ENCODE measurements at places on chromosomes 4 and X. TPM values are rescaled to one million over a fixed set of nuclear protein-coding genes. Genes with fewer than 3 reads are reported as not detected.

DNA sequence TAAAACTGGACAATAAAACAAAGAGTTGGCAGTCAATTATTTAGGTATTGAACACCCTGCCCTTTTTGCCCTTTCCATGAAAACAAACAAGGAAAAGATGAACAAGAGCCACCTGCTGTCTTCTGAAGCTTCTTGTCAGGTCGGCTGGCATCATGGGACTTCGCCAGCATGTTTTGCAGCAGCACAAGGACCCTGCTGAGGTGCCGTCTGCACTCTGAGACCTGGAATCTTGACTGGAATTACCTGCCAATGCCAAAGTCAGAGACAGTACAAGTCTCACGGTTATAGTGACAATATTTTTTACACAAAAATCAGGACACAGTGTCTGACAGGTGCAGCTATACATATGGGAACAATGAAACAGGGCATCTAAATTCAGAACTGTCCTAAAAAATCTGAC is 284.5 kb downstream of the GASK1B start:
- no peaks in the 10 kb centered on the region for H3K27me3 ChIP-seq
- no peaks in the 10 kb centered on the region for H3K36me3 ChIP-seq
- no peak overlapping the region for H3K27ac ChIP-seq
- no peak overlapping the region for H3K4me3 ChIP-seq
- no peak for DNase-seq

GRCh38 chr4:17437396-17437795 is 74.5 kb downstream of the QDPR start:
- no peaks in the 10 kb centered on the region for H3K27me3 ChIP-seq
- no peak for DNase-seq
- H3K4me1 ChIP-seq = no peaks in the 10 kb centered on the region
- H3K36me3 ChIP-seq = no peaks in the 10 kb centered on the region

Gene ITM2A
- 0.93 TPM for total RNA-seq

Gene MAGEA2
- not detected for total RNA-seq
